H54 (cell line): ENCODE measurements at places on chromosomes 6 and 20.

GRCh38 chr20:58665606-58666005 lies 14.5 kb downstream of the STX16 start:
- no peak for DNase-seq

DNA sequence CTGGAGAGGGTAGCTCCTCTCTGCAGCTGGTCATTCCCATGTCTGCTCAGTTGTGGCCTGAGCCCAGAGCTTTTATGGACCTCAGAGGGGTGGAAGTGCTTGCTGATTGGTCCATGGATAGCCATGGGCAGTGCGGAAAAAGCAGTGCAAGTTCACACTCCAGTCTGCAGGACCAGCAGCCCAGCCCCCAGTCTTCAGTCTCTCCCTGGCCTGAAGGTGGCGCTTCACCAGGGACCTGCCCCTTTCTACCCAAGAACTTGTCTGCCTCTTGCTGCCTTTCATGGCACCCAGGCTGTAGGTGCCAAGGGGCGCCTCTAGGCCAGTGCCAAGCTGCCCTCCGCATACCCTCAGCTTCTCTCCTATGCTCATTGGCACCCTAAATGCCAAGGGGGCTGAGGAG lies 91.0 kb downstream of the TBXT start:
- DNase-seq: no peak

DNA sequence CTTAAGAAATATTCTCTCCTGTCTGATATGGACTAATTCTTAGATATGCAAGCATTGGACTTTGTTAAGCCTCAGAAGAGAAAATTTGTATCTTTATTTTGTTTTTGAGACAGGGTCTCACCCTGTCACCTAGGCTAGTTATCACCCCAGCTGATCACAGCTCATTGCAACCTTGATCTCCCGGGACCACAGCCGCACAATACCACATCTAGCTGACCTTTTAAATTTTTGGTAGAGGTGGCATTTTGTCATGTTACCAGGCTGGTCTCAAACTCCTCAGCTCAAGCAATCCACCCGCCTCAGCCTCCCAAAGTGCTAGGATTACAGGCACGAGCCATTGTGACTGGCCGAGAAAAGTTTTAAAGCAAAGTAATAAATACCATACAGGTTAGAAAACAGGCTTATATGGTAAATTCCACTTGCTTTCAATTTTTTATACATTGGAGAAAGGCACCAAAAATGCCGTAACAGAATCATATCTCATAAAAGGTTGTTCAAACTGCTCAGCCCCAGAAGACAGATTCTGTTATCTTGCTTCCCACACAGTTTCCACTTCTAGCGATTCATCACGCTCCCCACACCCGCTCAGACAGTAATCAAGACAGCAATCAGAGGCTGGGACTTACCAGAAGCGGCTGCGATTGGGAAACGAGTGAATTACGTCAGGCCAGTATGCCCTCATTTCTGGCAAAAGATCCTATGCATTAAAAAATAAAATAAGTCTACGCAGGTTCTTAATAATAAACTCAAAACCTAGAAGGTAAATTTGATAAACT lies 13.8 kb downstream of the RNASET2 start:
- DNase-seq: no peak

DNA sequence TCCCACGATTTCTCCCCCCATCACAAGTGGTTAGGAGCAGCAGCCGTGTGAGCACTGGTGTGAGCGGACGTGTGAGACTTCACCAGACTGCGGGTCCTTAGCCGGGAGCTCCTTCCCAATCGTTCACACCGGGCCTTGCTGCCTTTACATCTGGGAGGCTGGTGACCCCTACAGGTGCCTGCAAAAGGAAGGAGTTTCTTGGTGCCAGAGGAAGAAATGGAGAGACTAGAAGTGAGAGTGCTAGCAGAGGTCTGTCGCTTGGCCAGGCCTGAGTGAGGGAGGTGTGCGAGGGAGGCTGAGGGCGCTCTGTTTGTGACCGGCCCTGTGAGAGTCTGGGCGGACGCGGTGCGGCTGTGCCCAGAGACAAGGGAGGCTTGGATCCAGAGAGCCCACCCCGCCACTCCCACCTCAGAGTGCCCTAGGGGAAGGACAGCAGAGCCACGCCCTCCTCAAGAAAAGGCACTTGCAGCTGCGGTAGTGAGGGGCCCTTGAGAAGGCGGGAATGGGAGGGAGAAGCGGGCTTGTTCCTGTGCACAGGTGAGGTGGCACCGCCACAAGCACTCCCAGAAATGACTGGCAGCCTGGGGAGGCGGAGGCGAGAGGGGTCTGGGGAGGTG lies 10.0 kb upstream of the ARMC2 start:
- DNase-seq: no peak

DNA sequence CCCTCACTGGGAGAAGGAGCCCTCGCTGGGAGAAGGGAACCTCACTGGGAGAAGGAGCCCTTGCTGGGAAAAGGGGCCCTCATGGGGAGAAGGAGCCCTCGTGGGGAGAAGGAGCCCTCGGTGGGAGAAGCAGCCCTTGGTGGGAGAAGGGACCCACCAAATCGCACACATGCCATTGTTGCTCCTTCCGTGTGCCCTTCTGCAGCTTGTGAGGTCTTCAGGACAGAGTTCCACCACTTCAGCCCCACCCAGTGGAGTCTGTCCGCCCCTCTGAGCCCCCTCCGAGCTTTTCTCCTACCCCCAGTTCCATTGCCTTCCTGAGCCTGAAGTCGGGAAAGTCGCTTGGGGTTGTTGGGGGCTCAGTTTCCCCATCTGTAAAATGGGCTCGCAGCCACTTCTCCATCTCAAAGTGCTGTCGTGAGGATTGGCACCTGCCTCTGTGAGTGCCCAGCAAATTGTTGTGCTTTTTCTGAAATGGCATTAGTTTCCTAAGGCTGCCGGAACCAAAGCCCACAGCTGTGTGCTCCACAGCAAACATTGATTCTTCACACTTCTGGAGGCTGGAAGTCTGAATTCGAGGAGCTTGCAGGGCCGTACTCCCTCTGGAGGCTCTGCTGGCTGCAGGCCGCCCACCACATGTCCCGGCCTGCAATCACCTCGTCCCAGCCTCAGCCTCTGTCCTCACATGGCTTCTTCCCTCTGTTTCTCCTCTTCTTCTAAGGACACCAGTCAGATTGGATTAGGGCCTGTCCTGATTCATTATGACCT lies 124.7 kb upstream of the PMEPA1 start:
- DNase-seq: no peak

GRCh38 chr20:46558511-46558959 lies 8.1 kb upstream of the OCSTAMP start:
- DNase-seq: peak; percentile 81

- DNase-seq: no peak
Observed at GRCh38 chr6:5786321-5786968, 220.3 kb downstream of the NRN1 start.

- no peak for DNase-seq
Observed at GRCh38 chr6:82216549-82216948, 31.0 kb downstream of the IBTK start.

GRCh38 chr6:34834789-34835518 lies 43.1 kb downstream of the BLTP3A start:
- peak; percentile 27 for DNase-seq

- DNase-seq: no peak
Observed at GRCh38 chr6:75952128-75952527, 120.3 kb downstream of the IMPG1 start.

DNA sequence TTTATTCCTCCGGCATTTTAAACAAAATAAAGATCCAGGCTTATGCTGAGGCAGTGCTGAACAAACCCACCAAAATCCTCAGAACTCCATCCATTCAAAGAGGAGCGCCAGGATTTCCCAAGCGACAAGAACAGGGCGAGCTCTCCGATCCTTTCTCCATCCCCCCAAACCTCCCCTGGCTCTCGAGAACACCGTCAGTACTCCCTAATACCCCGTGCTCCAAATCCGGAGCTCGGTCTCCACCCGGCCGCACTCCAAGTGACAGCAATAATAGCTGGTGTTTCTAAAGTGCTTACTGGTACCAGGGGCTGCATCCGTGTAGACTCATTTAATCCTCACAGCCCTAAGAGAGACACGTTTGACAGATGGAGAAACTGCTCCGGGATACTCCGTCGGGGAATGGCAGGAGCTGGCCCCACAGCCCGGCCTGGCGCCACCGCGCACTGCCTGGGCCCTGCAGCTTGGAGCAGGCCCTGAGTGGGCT lies 277.1 kb upstream of the QKI start:
- DNase-seq: no peak

- no peak for DNase-seq
Observed at GRCh38 chr6:10582774-10583508, 61.8 kb downstream of the GCNT2 start.

DNA sequence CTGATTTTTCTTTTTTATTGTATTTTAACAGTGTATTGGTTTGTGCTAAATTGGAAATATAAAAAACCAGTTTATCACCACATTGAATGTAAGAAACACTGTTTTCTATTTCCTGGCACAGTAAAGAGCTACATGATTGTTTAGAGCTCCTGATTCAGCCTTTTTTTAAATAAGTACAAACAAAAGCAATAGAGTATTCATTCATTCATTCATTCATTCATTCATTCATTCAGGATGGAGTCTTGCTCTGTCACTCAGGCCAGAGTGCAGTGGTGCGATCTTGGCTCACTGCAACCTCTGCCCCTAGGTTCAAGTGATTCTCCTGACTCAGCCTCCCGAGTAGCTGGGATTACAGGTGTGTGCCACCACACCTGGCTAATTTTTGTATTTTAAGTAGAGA lies 96.8 kb upstream of the SCGN start:
- DNase-seq: no peak

GRCh38 chr20:47320990-47321805 lies 35.3 kb downstream of the ZMYND8 start:
- no peak for DNase-seq

- DNase-seq: no peak
Observed at GRCh38 chr6:44023586-44024454, 103.4 kb downstream of the MRPL14 start.

- DNase-seq: no peak
Observed at GRCh38 chr20:59945731-59946130, 5.5 kb downstream of the FAM217B start.

GRCh38 chr20:36070451-36070850 lies 84.1 kb upstream of the EPB41L1 start:
- DNase-seq: no peak

DNA sequence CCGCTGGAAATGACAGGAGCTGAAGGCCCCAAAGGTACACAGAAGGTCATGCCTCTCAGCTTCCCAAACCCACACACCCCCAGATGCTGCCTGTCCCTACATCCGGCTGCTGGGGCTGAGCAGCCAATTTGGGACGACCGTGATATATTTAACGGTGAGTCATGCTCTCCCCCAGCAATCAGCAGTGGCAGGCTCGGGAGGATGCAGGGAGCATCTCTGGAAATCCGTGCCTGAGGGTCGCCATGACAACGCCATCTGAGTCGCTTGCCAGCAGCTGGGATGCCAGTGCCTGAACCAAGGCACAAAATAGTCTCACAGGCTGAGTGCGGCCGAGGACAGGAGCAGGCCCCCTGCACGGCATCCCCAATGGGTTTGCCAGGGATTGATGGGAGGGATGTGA lies 57.9 kb downstream of the KCNB1 start:
- no peak for DNase-seq

DNA sequence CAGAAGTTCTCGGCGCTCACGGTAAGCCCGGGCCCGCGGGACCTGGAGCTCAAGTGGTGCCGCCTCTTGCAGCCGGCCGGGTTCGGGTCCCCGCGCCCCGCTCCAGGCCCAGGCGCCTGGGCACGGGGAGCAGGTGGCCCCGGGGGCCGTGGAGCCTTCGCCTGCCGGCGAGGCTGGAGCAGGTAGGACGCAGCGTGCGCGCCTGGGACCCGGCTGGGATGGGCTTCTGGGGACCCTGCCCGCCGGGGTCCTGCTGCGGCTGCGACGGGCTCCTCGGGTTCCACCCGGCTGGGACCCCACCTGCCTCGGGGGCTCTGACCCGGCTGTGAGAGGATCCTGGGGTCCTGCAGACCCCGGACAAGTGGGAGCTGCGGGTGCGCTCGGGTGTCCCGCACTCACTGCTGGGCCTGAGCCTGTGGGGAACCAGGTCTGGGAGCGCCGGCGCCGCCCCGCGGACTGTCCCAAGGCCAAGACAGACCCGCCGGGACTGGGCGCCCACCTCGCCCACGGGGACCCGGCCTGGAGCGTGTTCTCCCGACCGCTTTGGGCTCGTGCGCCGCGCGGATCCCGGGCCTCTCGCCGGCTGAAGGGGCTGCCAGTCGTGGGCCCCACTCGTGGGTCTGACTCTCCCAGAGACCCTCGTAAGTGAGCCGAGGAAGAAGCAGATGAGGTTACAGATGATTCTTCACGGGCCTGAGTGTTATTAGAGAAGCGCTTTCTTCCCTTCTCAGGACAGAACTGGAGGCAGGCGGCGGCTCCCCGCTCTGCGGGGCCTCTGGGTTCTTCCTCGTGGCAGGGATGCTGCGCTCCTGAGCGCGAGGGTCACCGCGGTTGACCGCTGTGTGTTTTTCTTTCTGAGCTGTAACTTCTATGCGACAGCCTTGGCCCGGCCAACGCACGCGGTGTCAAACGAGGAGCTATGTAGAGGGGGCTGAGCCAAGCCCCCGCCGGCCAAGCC lies 729 bp downstream of the SMOC2 start:
- no peak for DNase-seq

- no peak for DNase-seq
Observed at GRCh38 chr6:108114841-108115597, 40.5 kb upstream of the OSTM1 start.

DNA sequence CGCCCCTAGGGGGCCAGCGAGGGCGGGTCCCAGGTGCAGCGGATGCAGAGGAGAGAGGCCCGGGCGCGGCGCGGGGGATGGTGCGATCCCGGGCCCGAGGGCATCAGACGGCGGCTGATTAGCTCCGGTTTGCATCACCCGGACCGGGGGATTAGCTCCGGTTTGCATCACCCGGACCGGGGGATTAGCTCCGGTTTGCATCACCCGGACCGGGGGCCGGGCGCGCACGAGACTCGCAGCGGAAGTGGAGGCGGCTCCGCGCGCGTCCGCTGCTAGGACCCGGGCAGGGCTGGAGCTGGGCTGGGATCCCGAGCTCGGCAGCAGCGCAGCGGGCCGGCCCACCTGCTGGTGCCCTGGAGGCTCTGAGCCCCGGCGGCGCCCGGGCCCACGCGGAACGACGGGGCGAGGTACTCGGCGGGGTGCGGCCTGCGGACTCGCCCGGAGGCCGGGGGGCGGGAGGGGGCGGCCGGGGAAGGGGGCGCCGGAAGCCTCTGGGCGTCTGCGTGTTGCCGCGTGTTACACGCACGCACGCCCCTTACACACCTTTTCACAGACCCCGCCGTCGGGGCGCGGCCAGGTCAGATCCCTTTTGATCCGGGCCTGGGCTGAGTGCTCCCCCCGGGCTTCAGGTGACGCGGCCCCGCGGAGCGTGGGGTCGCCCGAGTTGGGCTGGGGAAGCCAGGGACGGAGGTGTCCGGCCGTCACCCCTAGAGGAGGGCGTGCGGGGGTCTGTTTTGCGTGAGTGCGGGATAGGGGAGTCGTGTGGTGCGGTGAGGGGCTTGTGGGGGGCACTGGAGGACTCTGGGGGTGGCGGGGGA lies 412 bp downstream of the TRIB3 start:
- peak; percentile 73 for DNase-seq

GRCh38 chr6:92114797-92115196 lies 1304.6 kb downstream of the EPHA7 start:
- no peak for DNase-seq

- no peak for DNase-seq
Observed at GRCh38 chr6:46676604-46677313, 10.9 kb upstream of the TDRD6 start.
